ENCODE measurements at places on chromosomes 3 and 15.
A peak's percentile ranks its signal among the peaks of the same experiment; 100 is the strongest.

DNA sequence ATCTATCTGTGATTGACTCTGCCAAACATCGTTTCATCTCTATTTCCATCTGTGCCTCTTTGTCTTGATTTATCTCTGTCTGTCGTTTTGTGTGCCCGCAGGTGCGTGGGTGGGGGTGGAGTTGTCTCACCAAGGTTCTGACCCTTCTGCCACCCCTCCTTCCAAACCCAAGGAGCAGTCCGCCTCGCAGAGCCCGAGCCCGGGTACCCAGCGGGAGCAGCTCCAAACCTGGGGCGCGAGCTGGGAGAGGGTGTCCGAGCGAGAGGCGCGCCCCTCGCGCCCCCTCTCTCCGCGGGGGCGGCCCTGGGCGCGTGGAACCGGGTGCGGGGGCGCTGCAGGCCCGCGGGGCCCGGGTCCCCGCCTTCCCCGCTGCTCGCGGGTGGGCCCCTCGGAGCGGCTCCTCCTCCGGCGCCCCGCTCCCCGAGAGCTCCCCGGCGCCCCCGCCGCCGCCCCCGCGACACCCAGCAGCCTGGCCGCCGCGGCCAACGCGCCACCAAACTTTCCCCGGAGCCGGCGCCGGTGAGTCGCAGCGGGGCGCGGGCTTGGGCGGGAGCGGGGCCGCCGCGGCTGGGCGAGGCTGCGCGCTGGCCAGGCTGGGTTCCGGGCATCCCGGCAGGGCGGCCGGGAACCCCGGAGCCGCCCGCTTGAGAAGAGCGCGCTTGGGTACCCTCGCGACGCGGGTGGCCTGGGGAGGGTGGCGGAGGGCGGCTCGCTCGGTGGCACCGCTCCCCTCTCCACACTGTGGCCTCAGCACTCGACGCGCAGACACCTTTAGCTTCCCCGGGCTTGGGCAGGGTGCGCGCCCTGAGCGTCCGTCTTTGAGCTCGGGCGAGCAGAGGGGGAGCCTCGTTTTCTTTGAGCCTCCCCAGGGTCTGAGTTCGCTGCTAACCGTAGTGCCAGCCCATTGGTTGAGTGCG is at the start of gene HRH1:
TSS of gene HRH1 (plus strand) at position 458 of the 917 bp plus-strand sequence. CDS start 104,545 bp downstream, outside the sequence.
- DNase-seq = peak; percentile 20

DNA sequence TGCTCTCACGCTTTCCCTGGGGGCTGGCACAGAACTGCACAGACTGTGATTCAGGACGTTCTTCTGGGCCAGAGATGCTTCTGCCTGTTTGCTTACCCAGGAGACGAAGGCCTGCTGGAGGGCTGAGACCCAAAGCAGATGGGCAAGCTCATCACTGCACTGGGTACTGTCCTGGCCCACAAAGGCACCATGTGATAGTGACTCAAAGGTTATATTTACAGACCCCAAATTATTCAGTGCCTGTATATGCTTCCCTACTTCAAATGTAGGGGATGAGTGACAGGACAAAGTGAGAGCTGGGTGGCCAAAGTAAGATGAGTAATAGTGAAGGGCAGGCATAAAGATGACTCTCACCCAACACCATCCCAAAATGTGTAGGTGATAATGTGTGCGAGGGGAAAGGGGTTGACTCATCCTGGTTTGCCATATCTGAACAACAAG is 127.4 kb downstream of the WDR76 start:
- no peak for DNase-seq

DNA sequence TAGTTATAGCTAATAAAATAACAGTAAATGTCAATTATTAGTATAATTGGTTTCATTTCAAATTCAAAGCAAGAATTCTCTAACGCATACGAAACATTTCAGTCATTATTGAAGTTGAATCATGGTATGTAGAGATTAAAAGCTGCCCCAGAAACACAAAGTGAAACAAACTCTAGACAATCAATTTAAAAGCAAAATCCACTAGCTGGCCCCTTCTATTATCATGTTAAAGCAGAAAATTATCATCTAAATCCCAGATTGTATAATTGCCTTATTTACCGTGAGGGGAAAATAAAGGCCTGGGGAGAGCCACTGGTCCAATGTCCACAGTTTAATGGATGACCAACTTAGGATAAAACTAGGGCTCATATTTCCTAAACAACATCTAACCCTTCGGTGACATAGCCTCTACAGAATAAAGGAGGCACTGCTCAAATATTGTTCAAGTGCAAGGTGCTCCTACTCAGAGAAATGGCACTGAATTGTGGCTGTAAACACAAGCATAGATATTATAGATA is 110.9 kb upstream of the THRB start:
- DNase-seq = no peak

DNA sequence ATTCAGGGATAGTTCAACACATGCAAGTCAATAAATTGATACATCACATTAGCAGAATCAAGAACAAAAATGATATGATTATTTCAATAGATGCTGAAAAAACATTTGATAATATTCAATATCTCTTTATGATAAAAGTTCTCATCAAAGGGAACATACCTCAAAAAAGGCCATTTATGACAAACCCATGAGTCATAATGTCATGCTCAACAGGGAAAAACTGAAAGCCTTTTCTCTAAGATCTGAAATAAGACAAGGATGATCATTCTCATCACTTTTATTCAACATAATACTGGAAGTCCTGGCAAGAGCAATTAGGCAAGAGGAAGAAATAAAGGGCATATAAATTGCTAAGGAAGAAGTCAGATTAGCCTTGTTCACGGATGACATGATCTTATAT is 54.1 kb upstream of the TMEM158 start:
- DNase-seq = no peak

GRCh38 chr3:65914032-65914739 is 124.5 kb downstream of the MAGI1 start:
- DNase-seq = no peak

DNA sequence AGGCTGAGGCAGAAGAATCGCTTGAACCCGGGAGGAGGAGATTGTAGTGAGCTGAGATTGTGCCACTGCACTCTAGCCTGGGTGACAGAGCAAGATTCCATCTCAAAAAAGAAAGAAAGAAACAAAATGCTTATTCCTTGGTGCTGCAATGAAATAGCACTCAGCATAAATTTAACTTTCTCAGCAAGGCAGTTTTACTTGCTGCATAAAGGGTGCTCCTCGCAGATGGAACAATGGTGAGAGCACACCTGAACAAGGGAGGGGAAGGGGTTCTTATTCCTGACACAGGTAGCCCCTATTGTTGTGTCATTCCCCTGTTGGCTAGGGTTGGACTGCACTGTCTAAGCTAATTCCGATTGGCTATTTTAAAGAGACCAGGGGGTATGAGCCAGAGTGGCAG is 17.1 kb downstream of the PAK2 start:
- no peak for DNase-seq

DNA sequence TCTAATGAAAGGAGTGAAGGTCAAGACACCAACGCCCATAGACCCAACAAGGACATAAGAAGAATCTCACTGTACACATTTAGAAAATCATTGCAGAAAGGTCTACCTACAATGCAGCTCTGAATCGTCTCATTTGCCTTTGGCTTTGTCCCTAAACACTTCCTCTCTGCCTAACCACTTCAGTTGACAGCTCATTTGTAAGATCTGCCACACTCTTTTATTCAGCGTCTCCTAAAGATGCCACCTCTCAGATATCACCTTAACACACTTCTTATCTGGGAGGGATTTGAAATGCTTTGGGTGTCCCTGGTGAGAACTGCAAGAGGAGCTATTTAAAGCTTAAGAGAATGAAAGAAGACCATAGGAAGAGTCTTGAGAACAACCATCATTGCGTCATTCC is 38.7 kb downstream of the RAB27A start:
- no peak for DNase-seq

GRCh38 chr15:42582569-42583375 is 7.4 kb downstream of the STARD9 start:
- no peak for DNase-seq
